ENCODE measurements at places on chromosomes 1 and 21.

GRCh38 chr1:48790397-48790796 is 13.7 kb upstream of the BEND5 start:
- H3K36me3 ChIP-seq = no peaks in the 10 kb centered on the region
- no peak for DNase-seq
- H3K27me3 ChIP-seq = no peaks in the 10 kb centered on the region
- no peak overlapping the region for H3K4me3 ChIP-seq

DNA sequence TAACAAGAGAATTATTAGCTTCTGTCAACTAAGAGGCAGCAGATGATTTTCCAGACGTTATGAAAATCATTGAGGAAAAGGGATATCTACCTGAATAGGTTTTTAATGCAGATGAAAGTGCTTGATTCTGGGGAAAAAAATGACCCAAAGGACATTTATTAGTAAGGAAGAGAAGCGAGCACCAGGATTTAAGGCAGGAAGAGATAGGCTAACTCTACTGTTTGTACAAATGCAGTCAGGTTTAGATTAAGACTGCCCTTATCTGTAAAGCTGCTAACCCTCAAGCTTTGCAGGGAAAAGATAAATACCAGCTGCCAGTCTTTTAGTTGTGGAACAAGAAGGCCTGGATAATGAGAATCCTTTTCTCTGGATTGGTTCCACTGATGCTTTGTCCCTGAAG is 33.0 kb upstream of the LRIG2 start:
- H3K4me3 ChIP-seq = no peak overlapping the region
- no peaks in the 10 kb centered on the region for H3K27me3 ChIP-seq
- H3K4me1 ChIP-seq = peaks cover 13% of the 10 kb centered on the region
- no peak for DNase-seq
- no peaks in the 10 kb centered on the region for H3K36me3 ChIP-seq

DNA sequence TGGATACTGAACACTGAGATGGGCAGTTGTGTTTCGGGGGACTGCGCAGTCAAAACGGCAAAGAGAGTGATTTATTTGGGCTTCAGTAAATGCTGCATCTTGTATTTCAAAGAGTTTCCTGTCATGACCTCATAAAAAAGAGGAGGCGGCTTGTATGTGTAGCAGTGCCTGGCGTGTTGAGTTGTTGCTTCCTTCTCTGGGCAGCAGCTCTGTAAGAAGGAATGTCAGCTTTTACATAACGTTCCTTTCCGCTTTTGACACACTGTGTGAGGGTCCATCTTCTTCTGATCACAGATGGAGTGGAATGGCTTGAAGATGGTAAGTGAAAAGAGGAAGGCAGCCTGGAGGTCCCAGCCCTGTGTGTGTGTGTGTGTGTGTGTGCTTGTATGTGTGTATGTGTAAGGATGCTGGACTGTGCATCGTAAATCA is 941 bp downstream of the ELAVL4 start:
- H3K27ac ChIP-seq = no peak overlapping the region
- no peaks in the 10 kb centered on the region for H3K4me1 ChIP-seq
- no peaks in the 10 kb centered on the region for H3K36me3 ChIP-seq

GRCh38 chr1:203140743-203141520 is 13.4 kb downstream of the ADORA1 start:
- H3K36me3 ChIP-seq = no peaks in the 10 kb centered on the region
- no peak for DNase-seq
- no peak overlapping the region for H3K4me3 ChIP-seq
- H3K27ac ChIP-seq = no peak overlapping the region
- no peaks in the 10 kb centered on the region for H3K4me1 ChIP-seq

DNA sequence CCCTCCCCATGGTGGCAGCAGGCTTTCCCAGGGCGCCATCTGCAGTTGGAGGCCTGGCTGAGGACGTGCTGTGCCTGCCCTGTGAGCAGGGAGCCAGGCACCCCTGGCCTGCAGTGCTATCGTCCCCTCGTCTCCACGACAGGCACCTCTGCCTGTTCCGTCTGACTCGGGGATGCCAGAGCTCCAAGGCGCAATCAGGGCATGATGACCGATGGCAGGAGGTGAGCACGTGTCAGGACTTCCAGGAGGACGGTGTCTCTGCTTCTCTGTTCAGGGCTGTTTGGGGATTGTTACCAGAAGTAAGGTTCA is 125.2 kb downstream of the PCBP3 start:
- no peaks in the 10 kb centered on the region for H3K27me3 ChIP-seq
- no peaks in the 10 kb centered on the region for H3K4me1 ChIP-seq
- H3K27ac ChIP-seq = no peak overlapping the region
- no peaks in the 10 kb centered on the region for H3K36me3 ChIP-seq
- DNase-seq = no peak

- H3K27me3 ChIP-seq = no peaks in the 10 kb centered on the region
- no peak overlapping the region for H3K27ac ChIP-seq
- no peaks in the 10 kb centered on the region for H3K36me3 ChIP-seq
- no peak for DNase-seq
- H3K4me1 ChIP-seq = no peaks in the 10 kb centered on the region
Measured at GRCh38 chr1:233090746-233091494, 140.5 kb downstream of the NTPCR start.

DNA sequence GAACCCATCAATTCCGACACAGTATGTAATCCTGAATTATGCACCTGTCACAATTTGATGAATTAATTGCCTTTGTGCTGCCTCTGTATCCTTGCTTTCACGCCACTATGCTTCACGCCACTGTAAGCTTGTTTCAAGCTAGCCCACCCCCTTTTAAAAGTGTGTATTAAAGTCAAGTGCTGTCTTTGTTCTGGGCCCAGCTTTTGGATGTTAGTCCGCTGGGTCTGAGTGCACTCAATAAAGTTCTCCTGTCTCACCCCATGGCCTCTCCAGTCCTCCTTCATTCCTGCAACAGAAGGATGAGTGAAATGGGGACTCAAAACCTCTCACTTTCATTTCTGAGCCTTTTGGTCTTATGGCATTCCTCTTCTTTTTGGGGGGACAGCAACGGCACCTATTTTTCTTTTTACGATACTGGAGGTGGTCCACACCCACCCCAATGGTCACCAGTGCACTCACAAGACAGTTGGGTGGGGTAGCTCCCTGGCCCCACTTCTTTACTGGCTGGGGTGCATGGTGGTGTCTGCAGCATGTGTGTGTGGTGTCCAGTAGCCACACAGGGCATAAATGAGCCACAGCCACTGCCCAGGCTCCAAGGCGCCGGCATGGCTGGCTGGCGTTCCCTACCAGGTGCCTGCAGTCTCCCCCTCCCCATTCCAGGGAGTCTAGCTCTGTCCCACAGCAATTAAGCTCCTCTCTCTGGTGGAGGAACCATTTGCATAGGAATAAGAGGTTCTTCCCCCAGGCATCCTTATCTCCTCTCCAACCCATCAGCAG is 1.8 kb downstream of the THEM4 start:
- DNase-seq = no peak
- H3K36me3 ChIP-seq = no peaks in the 10 kb centered on the region
- H3K4me3 ChIP-seq = no peak overlapping the region
- no peak overlapping the region for H3K27ac ChIP-seq
- no peaks in the 10 kb centered on the region for H3K27me3 ChIP-seq
- H3K4me1 ChIP-seq = peaks cover 22% of the 10 kb centered on the region

- no peaks in the 10 kb centered on the region for H3K4me1 ChIP-seq
- peaks cover 16% of the 10 kb centered on the region for H3K36me3 ChIP-seq
- H3K27me3 ChIP-seq = no peaks in the 10 kb centered on the region
- H3K27ac ChIP-seq = peak overlapping the region; percentile 42
Measured at GRCh38 chr1:162530307-162530987, 31.1 kb upstream of the UAP1 start.
